Esophagus muscularis mucosa (tissue), 4 donors: ENCODE measurements at places on chromosomes 16 and 17.

GRCh38 chr16:3655030-3655395 lies 522 bp downstream of the DNASE1 start:
- no peak for DNase-seq

- no peak for DNase-seq
These were observed 1.2 kb downstream of the JUP start for GRCh38 chr17:41785091-41785858.

GRCh38 chr17:81000334-81000630 lies 8.6 kb downstream of the CHMP6 start:
- no peak for DNase-seq

DNA sequence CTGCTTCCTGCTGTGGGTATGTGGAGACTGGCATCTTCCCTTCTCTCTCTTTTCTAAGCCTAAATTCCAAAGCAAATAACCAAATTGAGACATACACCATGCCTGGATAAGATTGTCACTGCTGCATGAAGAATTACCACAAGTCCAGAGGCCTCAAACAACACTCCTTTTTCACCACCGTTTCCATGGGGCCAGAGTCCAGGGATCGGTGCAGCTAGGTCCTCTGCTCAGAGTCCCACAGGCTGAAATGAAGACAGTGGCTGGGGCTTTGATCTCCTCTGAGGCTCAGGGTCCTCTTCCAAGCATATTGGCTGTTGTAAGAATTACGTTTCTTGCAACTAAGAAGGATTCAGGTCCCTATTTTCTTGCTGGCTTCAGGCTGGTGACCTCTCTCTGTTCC lies 130.4 kb downstream of the SLC39A11 start:
- no peak for DNase-seq
